ENCODE measurements at places on chromosomes 3 and 15.
A peak's percentile ranks its signal among the peaks of the same experiment; 100 is the strongest.

- DNase-seq = no peak
Measured at GRCh38 chr3:78174821-78175220, 1134.9 kb downstream of the ROBO2 start.

DNA sequence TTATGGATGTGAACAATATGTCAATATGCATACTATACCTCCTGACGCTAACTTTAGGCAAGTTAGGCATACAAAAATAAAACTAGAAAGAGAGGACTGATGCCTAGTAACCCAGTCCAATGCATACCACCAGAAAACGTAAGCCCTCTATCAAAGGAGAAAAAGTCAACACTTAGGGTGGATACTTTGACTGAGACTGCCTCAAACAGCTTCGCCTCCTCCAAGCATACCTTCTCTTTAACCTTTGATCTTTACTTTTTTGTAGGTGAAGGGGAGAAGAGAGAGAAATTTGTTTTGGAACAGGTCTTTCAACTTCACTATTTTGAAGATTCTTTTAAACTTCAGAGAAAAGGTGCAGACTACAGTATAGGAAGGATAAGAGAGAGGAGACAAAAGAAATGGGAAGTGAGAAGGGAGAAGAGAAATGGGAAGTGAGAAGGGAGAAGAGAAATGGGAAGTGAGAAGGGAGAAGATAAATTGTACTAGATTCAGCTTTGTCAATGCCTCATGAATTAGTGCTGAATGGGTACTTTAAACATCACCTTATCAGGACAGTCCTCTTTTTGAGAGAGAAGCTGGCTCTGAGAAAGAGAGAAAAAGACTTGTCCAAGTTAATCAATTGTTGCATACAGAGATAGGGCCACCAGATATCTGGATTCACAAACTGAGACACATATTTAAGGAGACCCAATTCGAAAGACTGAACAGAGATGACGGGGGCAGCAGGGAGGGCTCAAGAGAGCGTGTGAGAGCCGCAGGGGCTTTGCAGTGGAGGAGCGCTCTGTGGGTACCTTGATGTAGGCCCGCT lies 1.0 kb downstream of the P3H2 start:
- DNase-seq = peak; percentile 30

GRCh38 chr15:41494190-41494921 lies 682 bp downstream of the ITPKA start:
- no peak for DNase-seq

DNA sequence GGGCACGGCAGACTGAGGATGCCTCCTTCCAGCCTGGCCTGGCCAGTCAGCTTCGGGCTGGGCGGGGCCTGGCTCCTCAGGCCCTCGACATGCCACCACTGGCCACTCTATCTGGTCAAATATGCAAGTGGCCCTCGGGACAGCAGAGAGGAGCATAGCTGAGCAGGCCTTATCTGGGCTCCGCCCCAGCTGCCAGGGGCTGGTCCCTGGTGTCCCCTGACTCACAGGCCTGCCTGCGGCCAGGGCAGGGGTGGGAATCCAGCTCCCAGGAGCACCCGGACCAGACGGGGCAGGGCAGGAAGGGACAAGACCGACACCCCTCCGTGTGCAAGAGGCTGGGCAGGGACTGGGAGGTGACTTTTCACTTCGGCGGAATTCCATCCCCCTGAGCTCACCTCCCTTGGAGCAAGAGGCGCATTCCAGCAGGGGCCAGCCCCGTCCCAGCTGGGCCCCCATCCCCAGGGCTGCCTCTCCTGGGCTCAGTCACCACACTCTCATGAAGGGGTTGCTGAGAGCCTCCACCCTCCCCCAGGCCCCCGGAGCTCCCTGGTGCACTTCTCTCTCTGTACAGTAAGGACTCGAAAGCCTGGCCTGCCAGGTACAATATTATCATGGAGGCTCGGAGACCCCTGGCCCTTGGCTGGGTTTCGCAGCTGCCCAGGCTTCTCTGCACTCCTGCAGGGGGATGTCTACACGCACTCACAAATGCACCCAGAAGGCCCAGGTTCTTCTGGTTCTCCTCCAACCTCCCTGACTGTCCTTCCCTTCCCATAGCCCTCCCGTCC lies 29.5 kb downstream of the WNT7A start:
- no peak for DNase-seq

DNA sequence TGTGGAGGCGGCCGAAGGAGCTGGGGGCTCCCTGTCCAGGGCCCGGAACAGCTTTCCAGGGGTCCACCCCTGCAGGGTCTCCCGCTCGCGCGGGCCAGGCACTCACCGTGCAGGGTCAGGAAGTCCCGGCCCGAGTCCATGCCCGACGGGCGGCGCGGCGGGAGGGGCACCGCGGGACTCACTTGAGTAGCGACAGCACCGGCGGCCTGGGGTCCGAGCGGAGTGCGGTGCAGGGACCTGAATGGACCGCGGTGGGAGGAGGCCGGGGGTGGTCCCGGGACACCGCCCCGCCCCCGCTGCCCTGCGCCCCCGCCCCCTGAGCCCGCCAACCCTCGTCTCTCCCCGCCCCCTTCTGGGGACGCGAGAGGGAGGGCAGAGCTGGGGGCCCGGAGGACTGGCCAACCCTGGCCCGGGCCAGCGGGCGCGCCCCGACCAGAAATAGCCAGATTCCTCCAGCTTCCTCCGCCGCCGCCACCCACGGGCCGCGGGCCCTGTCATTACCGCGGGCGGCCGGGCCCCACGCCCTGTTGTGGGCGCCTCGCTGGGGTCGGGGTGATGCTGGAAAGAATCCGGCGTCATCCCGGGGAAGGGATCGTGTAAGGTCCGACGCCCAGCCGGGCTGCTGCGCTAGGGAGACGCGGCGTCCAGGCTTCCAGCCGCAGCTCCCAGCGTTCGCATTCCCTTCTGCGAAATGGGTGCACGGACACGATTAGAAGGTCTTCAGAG lies at the start of gene PLCD1:
PLCD1 (minus strand) TSS at position 243 of the 726 bp plus-strand sequence; CDS start at position 140, 103 bp downstream.
- peak; percentile 58 for DNase-seq

DNA sequence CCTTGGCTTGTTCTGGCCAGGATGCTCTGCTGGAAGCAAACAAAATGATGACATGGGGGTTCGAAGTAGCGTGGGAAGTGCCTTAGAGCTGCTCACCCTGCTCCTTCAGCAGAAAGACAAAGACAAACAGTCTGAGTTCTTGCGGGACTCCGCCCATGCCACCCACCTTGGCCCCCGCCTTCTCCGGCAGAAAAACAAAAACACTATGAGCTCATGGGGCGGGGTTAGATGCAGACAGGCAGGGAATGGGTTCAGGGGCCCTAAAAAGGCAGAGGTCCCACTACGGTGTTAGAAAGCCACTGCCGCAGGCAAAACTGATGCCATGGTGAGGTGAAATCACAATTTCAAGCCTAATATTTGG lies 9.7 kb upstream of the NCKIPSD start:
- DNase-seq = no peak

DNA sequence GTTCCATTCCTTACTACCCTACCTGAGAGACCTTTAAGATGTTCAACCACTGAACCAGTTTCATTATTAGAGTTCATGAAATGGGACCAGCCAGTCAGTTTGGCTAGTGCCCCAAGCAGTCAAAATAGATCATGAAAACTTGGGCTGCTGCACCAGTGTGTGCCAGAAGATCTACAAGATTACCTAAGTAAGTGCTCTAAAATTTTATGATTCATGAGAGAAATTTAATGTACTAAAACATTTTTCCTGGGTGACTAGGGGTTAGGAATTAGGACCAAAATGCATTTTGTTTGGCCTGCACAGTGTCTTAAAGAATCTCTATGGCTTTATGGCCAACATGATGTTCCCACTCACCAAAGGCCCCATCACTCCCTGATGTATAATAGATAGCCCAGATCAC lies 214.7 kb downstream of the ATP8B4 start:
- no peak for DNase-seq

DNA sequence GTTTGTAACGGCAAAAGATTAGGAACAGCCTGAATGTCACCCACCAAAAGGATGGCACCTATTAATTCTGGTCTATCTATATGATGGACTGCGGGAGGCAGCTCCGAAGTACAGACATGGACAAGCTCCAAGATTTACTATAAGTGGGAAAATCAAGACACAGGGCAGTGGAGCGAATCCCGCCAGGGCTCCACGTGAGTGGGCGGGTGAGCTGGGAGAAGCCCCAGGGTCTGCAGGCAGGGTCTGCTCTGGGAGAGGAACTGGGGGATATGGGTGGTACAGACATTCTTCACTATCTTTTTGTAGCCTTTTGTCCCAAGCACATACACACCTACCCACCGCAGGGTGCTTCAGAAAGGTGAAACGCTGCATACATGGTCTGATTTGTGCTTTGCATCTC lies 38.2 kb upstream of the SPTBN5 start:
- no peak for DNase-seq

DNA sequence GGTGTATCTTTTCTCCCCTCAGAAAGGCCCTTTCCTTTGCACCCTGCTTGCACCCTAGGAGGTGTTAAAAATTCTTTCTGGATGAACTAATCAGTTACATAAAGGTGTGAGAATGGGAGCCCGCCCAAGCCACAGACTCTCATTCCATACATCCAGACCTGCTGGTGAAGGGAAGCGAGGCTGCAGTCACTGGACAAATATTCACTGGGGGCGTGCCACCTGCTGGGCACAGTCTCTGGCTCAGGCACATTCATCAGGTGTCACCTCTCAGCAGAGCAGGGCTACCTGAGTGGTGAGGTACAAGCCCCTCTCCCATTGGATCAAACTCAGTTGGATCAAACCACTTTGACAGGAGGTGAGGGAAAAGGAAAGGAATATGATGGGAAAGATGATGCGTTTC lies 52.0 kb downstream of the NTRK3 start:
- no peak for DNase-seq

DNA sequence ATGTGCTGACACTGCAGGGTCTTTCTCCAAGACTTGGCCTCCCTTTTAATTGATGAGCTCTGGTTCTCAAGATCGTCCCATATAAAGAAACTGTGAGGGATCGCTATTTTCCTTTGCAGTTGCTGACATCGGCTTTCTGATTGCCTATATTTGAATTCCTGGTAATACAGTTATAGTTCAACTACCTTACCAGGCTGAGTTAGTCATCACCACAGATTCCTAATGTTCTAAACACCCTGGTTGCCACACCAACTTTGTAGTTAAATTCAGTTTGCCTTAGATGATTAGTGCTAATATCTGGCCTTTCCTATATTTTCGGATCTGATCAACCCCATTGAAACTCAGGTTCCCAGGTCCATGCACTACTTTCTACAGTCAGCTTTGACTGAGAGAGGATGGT lies 125.0 kb downstream of the GMNC start:
- no peak for DNase-seq

DNA sequence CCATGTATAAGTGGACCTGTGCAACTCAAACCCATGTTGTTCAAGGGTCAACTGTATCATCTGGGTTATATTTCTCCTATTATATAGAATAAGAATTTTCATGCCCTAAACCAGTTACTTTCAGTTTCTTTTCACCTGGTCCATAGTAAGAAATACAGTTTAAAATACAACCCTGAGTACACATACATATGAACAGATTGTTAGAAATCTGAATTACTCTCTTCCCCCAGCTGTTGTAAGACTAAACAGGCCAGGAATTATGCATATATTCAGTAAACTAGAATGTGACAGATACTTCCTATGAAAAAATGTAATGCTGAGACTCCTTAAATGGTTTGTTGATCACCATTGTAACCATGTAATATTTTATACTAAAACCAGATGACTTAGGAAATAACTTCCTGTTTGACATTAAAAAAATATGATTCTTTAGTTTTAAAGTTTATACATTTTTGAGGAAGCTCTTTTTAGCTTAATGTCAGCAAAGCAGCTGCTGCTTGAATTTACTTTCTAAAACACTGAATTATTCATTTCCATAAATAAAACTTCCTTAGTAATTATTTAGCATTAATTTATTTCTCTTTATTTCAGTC lies 52.5 kb upstream of the ZCWPW2 start:
- DNase-seq = peak; percentile 21

- no peak for DNase-seq
Measured at GRCh38 chr3:103195216-103195615, 760.4 kb downstream of the ZPLD1 start.

DNA sequence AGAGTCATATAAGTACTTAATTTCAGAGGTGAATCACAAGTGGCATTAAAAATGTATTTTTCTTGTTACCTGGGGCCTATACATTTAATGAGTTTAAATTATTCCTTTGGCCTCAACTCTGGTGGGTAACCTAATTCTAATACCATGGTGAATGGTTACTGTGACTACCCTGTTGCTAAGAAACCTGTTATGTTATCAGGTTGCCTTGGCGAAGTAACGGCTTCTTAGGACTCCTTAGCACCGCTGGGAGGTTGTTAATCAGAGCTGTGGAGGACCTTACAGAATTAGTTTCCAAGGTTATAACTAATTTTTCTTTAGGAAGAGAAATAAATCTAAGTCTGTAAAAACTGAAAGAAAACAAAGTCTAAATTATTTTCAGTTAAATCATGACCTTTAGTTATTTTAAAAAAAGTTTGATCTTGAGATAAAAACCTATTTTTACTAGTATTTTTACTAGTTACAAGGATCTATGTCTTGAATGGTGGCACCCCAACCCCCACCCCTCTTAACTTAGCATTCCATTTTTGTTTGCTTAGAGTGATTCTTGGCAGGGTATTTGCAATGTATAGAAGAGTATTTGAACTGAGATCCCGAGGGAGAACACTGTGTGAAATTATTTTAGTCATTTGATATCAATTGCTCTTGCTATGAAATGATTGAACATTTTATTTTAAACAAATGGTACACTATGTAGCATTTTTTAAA lies 155.5 kb downstream of the FNDC3B start:
- no peak for DNase-seq
